CD8-positive, alpha-beta T cell (primary cell): ENCODE measurements at places on chromosomes 16 and 17. TPM values are rescaled to one million over a fixed set of nuclear protein-coding genes. Genes with fewer than 3 reads are reported as not detected.
A peak's percentile ranks its signal among the peaks of the same experiment; 100 is the strongest.

DNA sequence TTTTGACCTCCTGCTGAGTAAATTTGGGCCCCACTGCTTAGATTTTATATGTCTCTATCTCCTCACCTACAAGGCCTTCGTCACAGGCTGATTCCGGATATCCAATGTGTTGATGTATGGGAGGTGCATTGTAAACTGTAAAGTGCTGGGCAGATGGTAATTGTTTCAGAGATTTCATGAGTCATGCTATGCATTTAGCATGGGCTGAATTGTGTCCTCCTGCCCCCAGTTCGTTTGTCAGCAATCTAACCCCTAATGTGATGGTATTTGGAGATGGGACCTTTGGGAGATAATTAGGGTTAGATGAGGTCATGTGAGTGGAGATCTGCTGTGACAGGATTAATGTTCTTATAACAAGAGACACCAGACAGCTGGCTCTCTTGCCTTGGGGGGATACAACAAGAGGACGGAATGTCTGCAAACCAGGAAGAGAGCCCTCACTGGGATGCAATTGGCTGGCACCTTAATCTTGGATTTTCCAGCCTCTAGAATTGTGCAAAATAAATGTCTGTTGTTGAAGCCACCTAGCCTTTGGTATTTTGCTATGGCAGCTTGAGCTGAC, 101.8 kb upstream of the NLRP1 start:
- no peak for DNase-seq

- DNase-seq, result no peak
These were observed 23.3 kb downstream of the CEP295NL start for GRCh38 chr17:78879635-78880186.

DNA sequence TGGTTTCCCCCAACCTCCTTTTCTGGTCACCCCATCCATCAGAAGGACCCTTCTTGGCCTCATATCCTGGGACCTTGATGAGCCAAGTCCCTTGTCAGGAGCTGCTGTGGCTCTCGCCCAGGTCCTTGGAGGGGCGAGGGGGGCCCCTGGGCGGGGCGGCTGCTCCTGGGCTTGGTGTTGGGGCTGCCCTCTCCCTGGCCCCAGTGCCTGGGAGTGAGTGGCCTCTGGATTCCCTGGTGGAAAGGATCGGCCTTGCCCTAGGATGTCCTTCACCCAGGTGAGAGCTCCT, 6.2 kb upstream of the NOTUM start:
- no peak for DNase-seq

The RND2 gene
- not detected for total RNA-seq

DNA sequence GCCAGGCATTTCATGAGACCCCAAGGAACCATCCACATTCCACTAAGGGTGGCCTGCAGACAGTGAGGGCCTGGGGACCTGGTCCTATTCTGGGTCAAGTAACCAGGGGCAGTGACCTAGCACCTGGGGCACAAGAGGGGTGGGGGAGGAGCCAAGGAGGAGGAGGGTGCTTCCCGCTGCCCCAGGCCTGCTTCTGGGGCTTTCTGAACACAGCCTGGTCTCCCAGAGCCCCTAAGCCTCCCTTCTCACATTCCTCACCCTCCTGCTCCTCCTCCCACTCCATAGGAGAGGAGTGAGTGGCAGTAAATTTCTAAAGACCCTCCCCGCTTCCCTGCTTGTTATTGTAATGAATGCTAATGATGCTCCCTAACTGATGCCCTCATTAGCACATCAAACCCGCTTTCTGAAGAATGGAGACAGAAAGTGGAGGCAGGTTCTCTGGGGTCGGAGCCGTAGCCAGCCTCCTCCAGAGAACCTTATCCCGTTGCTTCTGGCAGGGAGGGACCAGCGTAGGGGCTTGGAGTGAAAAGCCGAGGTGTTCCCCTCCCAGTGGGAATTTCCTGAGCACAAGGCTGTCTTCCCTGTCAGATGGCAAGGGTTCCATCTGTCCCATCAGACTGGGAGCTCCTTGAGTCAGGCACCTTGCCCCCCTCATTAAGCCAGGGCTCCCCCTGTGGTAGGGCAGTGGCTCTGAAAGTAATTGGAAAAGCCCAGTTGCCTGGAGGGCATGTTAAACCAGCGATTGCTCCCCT, 3.7 kb upstream of the SRCIN1 start:
- no peak for DNase-seq

The ABR gene
- total RNA-seq, result 46.4 TPM

DNA sequence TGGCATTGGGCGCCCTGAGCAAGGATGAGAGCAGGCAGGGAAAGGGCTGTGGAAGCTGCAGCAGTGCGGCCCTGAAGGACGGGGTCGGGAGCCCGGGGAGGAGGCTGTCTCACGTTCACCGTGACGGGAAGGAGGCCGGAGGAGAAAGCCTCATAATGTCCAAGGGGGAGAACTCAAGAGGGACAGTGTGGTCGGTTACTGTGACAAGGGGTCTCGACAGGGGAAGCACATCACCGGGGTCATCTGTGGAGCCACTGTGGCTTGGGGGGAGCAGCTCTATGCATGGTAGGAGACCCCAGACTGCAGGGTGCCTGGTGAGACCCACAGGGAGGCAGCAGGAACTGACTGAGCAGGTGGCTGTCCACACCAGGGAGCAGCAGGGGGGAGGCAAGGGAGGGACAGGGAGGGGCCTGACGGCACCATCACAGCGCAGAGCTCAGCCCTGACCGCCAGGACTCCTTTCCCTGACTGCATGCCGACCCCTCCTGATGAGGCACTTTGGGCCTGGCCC, 154.6 kb upstream of the CHMP6 start:
- no peak for DNase-seq

- peak; percentile 82 for DNase-seq
These were observed at the start of gene STUB1 for GRCh38 chr16:679814-680624. Gene STUB1, plus strand, starts transcription at chr16:680410. Its CDS starts 116 bp downstream, at chr16:680526.

The TBC1D3E gene
- total RNA-seq, result not detected

- DNase-seq, result no peak
These were observed 5.2 kb upstream of the TMEM235 start for GRCh38 chr17:78226055-78226758.

DNA sequence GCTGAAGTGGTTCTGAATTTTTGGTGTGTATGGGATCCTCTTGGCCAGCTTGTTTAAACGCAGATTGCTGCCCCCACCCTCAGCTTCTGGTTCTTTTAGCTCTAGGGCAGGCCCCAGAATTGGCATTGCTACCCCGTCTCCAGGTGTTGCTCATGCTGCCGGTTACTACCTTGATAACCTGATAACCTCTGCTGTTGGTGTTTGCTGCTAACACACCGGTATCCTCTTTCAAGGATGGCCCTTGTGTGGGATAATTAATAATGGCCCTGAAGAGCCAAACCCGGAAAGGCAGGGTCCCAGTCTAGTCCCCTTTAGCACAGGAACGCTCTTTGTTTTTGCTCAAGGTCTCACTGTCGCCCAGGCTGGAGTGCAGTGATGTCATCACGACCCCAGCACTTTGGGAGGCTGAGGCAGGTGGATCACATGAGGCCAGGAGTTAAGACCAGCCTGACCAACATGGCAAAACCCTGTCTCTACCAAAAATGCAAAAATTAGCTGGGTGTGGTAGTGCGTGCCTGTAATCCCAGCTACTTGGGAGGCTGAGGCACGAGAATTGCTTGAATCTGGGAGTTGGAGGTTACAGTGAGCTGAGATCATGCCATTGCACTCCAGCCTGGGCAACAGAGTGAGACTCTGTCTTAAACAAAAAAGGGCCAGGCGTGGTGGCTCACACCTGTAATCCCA, 1.3 kb upstream of the ST3GAL2 start:
- DNase-seq, result no peak

- no peak for DNase-seq
These were observed 69.5 kb downstream of the HLF start for GRCh38 chr17:55334285-55334684.

The PPP1R27 gene
- not detected for total RNA-seq

DNA sequence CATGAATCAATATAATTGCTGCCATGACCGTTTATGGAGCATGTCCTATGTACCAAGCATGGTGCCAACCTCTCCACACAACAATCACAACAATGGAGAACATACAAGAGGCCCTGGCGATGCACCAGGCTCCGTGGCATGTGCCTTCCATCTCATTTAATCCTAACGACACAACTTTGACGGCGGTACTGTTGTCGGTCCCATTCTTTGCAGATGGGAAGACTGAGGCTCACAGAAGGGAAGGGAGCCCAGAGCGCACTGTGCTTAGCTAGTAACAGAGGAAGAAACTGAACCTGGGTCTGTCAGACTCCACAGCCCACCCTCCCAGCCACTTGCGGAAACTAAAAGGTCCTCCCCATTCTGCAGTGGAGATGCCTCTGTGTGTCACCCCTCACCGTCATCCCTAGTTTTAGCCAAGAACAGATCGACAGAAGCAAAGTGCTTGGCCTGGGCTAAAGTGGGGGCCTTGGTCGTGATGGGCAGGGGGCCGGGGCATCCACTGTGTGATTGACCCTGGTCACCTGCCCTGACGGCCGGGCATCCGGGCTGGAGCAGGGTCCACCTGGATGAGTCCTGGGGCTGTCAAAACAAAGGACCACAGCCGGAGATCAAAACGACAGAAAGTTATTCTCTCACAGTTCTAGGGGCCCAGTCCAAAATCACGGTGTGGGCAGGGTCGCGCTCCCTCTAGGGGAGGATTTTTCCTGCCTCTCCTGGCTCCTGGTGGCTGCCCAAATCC, 183.9 kb downstream of the C16orf95 start:
- no peak for DNase-seq

- DNase-seq, result no peak
These were observed 36.3 kb upstream of the HAPSTR1 start for GRCh38 chr16:9055115-9055514.

- peak; percentile 68 for DNase-seq
These were observed 2.2 kb upstream of the ATP6V0A1 start for GRCh38 chr17:42456223-42457106.

DNA sequence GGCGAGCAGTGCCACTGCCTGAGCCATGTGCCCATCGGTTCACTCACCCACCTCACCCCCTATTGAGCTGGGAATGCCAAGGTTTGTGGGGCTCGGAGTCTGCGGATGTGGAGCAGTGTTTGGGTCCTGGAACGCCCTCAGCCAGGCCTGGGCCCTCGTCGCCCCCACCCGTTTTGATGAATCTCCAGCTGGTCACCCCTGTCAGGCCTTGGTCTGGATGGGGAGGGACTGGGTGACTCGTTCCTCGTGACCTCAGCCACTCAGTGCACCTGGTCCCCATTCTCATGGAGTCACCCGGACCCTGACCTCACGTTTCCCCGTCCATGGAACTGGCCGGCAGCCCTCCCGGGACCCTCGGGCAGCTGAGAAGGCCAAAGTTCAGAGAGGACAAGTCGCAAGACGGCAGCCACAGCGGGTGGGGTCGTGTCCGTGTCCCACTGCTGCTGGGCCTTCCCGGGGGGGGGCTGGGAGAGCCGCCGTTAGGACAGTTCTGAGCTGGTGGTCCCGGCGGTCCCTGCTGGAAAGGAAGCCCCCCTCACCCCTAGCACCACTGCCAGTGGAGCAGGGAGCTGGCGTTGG, 23.2 kb downstream of the GSE1 start:
- DNase-seq, result no peak

GRCh38 chr17:8164815-8165131, 2.0 kb upstream of the VAMP2 start:
- DNase-seq, result no peak

- DNase-seq, result no peak
These were observed 74.7 kb upstream of the NKD1 start for GRCh38 chr16:50473356-50473945.

DNA sequence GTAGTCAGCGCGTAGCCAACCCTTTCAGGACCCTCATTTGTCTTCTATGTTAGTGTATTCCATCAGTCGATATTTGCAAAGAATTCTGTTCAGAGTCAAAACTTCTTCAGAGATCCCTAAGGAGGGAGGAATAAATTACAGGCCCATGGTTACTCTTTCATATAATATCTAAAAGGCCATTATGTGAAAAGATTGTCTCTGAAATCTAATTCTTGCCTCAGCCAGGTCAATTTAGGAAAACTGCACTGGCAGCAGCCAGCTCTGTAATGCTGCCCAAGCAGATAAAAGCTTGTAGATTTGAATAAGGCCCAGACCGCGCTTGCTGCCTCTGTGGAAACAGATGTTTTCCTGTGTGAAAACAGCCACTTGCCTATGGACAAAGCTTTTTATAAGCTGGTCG, 379.8 kb downstream of the CNTNAP4 start:
- DNase-seq, result no peak

The SLC35G6 gene
- total RNA-seq, result not detected

DNA sequence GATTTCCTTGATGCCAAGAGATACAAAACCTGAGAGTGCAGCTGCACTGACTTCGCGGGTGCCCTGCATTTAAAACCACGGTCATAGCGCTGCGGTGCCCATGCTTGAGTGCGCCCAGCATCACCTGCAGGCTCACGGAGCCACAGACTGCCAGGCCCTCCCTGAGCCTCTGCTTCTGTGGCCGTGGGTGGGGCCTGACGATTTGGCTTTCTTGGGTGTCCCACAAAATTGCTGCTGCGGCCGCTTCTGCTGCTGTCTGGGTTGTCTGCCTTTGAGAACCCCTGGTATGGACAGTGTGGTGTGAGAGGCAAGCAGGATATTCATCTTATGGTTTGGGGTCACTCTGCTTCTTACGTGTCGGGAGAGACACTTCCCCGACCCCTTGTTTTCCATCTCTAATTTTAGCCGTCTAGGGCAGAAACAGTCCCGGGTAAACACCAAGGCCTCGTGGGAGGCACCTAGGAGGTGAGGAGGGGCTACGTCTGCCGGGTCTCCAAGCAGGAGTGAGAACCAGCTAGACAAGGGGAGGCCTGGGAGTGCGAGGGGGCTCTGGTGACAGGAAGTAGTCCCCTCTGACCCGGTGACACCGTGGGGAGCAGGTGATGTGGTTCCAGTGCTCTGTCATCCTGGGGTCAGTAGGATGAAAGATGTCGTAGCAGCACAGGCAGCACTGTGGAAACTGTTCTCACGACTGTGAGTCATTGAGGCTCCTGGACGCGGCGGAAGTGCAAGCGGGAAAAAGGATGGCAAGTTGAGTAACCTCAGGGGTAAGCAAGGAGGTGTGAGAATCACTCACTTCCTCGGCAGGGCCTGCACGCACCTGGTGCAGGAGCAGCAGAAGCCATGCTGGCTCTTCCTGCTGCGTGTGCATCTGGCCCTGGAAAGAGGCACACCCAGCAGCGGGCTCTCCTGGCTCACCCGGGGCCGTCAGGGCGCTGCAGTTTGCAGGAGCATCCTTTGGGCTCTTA, 176.3 kb downstream of the RPTOR start:
- DNase-seq, result peak; percentile 38

The MED1 gene
- 35.1 TPM for total RNA-seq

DNA sequence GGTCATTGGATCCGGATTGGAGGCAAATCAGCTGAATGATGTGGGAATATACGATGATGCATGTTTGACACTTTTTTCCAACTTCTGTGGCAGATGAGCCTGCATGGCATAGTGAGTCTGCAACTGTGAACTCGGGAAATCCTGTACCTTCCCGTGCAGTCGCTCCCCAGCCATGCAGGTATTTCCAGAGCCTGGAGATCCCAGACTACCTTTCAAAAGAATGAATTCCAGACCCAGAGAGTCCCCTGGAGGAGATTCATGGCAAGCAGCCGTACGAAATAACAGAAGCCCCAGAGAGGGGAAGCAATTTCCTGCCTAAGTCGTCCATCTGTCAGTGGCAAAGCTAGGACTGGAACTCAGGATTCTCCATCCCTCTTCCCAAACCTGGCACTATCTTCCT, 75.7 kb upstream of the FAM20A start:
- no peak for DNase-seq

- DNase-seq, result no peak
These were observed 11.7 kb downstream of the ABAT start for GRCh38 chr16:8686031-8686621.

GRCh38 chr17:10807704-10808128, 3.8 kb upstream of the TMEM238L start:
- DNase-seq, result no peak
